CD4-positive, alpha-beta T cell treated with Interleukin-6 at 100 ng/mL for 8 hours (primary cell): ENCODE measurements at places on chromosomes 6 and 20.

- no peak for DNase-seq
Observed at GRCh38 chr6:116166369-116166768, 40.4 kb upstream of the COL10A1 start.

DNA sequence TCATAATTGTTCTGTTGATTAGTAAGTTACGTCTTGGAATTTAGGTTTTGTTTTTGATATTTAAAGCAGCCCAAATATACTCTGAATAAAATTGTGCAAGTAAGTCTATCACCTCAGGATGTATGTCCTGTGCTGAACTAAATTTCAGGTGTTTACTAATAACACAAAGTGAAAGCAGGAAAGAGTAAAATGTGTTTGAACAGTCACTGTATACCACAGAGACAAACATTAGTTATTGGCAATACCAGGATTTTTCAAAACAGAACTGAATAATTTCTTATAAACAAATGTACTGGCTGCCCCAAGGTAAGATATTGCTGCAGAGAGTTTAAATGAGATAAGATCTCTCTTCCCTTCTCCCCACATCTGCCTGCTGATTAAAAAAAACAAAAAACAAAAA, 404.7 kb upstream of the RUNX2 start:
- peak; percentile 3 for DNase-seq

- DNase-seq, result no peak
Observed at GRCh38 chr6:71412559-71413140, 124.0 kb downstream of the OGFRL1 start.

- no peak for DNase-seq
Observed at GRCh38 chr6:38929560-38929959, 119.0 kb upstream of the GLP1R start.

DNA sequence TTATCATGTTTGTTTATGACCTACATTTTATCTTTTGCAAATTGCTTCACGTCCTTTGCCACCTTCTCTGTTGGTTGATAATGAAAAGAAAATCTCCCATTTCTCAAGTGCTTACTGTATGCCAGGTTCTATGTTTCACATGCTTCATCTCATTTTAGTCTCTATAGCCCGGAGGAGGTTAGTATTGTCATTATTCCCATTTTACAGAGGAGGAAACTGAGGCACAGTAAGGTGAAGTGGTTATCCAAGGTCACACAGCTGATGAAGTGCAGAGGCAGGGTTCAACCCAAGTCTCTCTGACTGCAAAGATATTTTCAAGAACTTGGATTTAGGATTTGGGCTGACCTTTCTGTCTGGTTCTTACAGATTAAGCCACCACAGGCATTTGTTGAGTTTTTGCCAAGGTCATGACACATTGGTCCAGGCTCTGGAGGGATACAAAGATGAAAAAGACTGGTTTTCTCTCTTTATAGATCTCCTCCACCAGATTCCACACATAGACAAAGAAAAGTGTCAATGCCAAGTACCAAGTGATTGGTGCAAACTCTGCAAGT, 20.6 kb downstream of the CNBD2 start:
- no peak for DNase-seq

DNA sequence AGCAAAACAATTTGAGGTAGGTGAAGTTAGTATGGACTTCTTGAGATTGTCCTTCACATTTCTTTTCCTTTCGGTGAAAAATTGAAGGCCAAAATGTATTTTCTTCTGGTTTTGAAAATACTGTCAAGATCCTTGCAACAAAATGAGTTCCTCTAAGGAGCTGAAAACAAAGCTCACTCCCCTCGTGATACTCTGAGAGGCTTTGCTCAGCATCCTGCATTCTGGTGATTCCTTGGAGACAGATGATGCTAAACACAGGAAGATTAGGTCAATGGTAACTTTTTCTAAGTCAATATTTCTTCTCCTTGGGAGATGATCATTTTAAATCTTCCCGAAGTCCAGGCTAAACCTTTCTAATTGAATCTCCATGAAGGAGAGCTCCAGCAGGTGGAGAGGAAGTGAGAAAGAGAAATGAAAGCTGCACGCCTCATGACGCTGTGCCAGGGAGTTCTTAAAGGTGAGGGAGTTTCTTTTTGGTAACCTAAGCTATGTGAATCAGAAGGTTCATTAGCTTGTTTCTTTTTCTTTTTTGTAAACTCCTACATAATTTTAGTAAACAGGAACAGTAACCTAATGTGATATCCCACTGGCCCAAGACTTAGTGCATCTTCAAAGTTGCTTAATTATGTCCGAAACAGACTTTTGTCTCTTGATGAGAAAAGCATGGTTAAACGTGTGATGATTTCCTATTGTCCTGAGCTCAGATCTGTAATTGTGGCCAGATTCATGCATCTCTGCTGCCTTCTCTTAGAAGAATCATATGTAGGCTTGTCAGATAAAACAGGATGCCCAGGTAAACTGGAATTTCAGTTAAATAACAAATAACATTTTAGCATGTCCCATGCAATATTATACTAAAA, 15.0 kb downstream of the ESR1 start:
- no peak for DNase-seq

- no peak for DNase-seq
Observed at GRCh38 chr6:145749632-145750031, 14.3 kb upstream of the EPM2A start.

- DNase-seq, result no peak
Observed at GRCh38 chr6:28720357-28721231, 194.9 kb downstream of the GPX5 start.

DNA sequence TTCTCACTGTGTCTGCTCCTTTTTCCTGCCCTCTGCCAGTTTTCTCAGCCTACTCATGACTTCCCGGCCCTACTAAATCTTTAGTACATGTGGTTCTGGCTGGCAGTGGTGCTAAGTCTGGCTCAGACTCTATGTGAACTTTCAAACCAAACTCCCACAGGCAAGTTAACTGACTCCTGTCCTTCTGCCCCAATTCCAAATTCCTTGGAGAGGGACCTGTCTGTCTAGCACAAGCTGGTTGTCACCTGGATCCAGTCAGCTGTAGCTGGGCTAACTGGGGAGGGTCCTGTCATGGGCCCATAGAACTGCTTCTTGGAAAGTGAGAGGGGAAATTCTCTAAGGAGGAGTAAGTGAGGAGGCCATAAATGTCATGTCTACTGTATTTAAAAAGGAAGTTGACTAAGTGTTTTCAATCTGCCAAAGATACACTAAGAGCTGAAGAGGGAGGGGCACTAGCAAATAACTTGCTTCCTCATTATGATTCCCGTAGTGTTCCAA, 240.1 kb downstream of the KCNQ5 start:
- DNase-seq, result no peak

GRCh38 chr6:98516206-98516605, 318.2 kb upstream of the POU3F2 start:
- no peak for DNase-seq

DNA sequence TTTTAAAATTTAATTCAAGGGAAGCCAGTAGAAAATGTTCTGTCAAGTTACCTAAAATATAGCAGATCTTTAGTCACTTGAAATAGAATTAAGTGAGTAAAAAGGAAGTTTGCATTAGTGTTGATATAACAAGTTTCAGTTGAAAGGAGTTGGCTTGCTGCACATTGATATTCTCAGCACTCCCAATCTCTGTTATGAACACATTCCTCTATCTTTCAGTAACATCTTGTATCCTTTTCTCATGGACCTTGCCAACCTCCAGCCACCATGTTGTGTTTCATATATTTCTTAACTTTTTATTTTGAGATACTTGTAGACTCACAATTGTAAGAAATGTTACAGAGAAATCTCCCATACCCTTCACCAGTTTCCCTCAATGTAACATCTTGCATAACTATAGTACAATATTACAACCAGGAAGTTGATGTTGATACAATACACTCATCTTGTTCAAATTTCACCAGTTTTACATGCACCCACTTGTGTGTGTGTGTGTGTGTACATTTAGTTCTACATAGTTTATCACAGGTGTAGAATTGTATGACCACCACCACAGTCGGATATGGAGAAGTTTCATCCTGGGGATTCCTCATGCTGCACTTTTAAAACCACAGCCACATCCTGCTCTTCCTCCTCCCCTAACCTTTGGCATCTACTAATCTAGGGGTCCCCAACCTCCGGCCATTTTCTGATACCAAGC, 20.2 kb upstream of the PAQR8 start:
- no peak for DNase-seq

GRCh38 chr6:146595972-146596731, 2.6 kb upstream of the ADGB start:
- DNase-seq, result no peak

GRCh38 chr6:163260111-163260895, 154.2 kb upstream of the QKI start:
- DNase-seq, result no peak

- DNase-seq, result no peak
Observed at GRCh38 chr20:32664678-32665159, 9.0 kb downstream of the C20orf203 start.

- DNase-seq, result no peak
Observed at GRCh38 chr20:37361336-37361735, 15.4 kb downstream of the SRC start.

- DNase-seq, result no peak
Observed at GRCh38 chr6:39041072-39041471, 7.5 kb upstream of the GLP1R start.

DNA sequence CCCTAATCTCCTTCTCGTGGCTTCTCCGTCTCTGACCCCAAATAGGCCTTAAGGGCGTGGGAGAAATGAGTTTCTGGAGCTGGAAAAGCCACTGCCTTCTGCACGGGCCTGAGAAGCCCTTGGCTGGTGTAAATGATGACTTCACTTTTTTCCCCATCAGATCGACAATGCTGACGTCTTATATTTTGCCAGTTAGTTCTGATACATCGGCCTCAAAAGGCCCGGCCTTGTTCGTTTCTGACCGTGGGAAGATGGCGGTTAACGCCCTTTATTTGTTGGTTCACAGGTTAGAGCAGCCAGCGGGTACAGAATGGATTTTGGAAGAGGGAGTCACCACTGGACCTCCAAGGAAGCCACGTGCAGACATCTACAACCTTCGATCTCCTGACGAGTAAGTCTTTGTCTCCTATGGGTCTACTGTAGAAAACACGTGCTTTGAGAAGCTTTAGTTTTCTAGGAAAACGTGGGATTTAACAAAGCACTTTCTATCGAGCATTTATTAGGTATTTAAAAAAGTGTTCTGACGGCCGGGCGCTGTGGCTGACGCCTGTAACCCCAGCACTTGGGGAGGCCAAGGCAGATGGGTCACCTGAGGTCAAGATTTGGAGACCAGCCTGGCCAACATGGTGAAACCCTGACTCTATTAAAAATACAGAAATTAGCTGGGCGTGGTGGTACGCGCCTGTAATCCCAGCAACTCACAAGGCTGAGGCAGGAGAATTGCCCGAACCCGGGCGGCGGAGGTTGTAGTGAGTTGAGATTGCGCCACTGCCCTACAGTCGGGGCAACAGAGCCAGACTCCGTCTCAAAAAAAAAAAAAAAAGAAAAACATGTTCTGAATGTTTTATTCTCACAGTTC, 1.2 kb upstream of the ZNFX1 start:
- DNase-seq, result no peak

DNA sequence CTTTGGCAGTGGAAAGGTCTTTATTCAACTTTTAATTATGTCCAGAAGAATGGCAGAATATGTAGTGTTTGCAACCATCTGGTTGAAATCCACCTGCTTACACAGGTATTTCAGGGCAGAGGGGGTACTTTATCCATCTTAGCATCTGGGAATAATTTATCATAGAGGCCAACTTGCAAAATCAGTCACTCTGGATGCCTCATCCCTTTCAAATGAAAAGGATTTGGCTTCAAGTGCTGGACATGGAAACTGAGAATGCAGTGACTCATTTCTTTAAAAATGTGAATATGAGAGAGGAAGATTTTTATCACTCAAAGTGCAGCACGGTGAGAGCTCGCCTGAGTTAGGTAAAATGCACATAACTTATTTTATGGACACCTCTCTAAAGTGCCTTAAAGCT, 758.3 kb downstream of the KIF16B start:
- no peak for DNase-seq

DNA sequence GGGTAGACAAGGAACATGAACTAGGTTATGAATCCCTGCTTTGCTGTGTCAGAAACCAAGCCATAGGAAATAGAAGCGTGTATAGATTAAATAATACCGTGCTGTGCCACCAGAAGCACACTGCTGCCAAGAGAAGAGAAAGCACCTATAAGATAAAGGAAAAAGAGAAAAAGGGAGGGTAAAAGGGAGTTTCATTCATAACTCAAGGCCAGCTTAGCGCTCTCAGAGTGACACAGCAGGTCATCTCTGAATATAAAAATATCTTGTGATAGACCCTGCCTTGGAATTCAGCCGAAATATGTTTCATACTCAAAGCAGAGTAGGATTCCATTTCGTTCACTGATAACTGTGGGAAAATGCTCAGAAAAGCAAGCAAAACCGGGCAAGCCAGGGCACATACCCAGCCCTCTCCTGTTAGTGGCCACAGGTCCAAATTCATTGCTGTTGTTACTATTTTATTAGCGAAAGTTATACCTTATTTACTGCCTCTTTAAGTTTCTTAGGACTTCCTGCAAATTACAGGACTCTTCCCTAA, 8.7 kb downstream of the JAG1 start:
- no peak for DNase-seq

DNA sequence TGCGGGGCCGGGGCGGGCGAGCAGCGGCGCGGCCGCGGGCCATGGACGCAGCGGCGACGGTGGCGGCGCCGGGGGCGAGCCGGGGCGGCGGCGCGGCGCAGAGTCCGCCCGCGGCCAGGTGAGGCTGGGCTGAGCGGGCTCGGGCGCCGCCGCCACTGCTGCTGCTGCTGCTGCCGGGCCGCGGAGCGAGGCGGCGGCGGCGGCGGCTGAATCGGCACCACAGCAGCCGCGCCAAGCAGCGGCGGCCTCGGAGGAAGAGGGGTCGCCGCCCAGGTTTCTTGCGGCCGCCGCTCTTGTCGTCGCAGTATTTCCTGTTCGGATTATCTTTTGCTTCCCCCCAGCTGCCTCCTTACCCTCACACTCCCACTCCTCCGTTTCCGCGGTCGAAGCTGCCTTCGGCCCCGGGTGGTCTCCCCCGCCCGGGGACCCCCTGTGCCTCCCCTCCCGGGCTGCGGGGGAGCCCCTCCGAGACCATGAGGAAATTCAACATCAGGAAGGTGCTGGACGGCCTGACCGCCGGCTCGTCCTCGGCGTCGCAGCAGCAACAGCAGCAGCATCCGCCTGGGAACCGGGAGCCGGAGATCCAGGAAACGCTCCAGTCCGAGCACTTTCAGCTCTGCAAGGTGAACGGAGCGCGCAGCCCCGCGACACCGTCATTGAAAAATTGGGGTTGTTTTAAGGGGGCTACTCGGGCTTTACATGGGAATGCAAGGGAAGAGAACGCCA, at the start of gene STXBP5:
TSS of gene STXBP5 (plus strand) at position 358 of the 726 bp plus-strand sequence. CDS start at position 474, 116 bp downstream.
- peak; percentile 24 for DNase-seq

GRCh38 chr6:159098636-159099106, 53.9 kb upstream of the TAGAP start:
- peak; percentile 82 for DNase-seq
